ENCODE measurements at places on chromosomes 3 and 15.

DNA sequence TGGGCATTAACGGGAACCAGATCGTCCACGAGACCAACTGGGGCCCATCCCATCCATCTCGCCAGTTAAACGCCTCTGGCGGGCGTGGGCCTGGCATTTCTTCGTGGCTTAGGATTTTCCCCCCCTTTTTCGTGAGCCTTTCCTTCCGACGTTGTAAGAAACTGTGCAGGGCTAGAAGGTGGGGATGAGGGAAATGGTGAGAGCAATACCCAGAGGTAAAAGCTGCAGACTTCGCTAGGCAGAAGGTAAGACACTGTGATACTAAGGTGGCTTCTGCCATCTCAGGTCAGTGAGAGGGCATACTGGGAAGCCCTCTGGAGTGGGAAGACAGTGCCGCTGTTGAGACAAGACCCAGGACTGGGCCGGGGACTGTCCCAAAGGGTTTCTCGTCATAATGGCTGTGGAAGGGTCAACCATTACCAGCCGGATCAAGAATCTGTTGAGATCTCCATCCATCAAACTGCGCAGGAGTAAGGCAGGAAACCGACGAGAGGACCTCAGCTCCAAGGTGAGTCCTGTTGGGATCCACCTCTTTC, 666 bp downstream of the MAPKBP1 start:
- DNase-seq, result no peak

GRCh38 chr3:10762611-10763247, 53.3 kb upstream of the SLC6A11 start:
- no peak for DNase-seq

DNA sequence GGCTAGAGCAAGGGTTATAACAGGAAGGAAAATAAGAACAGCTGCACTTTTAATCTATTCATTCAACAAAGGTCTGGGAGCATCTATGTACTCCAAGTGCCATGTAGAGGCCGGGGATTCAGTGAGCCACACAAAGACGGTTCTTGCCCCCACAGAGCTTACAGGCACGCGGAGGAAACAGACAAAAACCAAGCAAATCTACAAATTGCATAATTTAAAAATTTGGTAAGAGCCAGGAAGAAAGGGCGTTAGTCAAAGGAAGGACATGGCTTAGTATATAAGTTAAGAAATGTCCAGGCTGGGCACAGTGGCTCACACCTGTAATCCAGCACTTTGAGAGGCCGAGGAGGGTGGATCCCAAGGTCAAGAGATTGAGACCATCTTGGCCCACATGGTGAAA, 10.4 kb upstream of the GREM1 start:
- DNase-seq, result no peak

DNA sequence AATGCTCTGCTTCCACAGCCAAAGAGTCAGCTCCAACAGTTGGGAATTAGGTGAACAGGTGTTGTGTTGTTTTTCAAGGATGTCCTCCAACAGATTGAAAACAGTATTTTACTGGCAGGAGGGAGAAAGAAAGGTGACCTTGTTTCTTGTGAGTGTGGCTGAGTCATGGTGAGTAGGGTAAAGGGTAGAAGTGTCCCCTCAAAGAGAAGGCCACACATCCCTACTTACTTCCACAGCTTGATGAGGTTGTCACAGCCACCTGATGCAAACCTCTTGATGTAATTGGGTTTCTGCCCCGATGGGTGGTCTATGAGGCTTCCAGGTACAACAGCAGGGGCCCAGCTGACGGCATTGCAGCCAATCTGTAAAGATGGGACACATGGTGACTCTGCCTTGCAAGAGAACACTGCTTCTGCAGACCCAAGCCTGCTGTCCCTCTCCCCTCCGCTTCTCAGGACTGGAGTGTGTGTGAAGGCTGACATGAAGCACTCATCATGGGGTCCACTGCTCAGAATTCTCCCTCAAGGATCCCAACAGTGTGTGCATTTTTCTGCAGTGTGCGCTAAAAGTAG, 12.7 kb upstream of the GHRL start:
- no peak for DNase-seq

DNA sequence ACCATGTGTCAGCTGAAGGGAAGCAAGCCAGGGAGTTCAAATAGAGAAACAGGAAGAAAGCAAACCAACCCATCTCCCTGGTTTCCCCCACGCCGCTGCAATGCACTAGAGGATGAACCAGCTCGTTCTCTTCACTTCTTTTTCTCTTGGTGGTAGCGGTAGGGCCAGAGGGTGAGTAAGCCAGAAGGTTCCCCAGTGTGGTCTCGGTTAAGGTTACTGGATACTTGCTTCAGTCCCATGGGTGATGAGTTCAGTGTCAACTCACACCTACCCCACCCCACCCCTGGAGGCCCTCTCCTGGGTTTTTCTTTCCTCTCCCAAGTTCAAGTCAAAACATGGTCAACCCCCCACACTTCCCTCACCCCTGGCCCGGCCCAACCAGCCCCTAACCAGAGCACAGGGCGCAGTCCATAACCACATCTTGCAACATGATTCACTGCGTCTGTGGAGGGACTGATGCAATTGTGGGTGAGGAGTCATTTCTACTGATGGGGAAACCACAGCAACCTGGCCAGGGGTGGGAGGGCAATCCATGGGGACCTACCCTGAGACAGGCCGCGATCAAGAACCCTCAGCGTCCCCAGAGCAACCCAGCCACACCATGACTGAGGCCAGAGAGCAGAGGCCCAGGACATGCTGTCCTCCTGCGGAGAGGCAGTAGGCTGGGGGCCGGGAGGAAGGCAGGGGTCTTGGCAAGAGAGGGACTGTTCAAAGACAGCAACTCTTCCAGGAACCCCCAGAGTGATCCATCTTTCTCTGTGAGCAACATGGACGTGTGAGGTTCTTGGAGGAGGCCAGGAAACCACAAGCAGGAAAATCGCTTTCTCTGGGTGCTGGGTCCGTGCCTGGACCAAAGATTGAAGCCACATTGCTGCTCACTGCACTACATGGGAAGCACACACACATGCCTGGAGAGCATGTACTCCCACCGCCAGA, 276.6 kb downstream of the UACA start:
- DNase-seq, result no peak

GRCh38 chr15:73873889-73874511, 636 bp downstream of the TBC1D21 start:
- no peak for DNase-seq

- no peak for DNase-seq
These were observed 28.3 kb downstream of the C3orf20 start for GRCh38 chr3:14703128-14703750.

DNA sequence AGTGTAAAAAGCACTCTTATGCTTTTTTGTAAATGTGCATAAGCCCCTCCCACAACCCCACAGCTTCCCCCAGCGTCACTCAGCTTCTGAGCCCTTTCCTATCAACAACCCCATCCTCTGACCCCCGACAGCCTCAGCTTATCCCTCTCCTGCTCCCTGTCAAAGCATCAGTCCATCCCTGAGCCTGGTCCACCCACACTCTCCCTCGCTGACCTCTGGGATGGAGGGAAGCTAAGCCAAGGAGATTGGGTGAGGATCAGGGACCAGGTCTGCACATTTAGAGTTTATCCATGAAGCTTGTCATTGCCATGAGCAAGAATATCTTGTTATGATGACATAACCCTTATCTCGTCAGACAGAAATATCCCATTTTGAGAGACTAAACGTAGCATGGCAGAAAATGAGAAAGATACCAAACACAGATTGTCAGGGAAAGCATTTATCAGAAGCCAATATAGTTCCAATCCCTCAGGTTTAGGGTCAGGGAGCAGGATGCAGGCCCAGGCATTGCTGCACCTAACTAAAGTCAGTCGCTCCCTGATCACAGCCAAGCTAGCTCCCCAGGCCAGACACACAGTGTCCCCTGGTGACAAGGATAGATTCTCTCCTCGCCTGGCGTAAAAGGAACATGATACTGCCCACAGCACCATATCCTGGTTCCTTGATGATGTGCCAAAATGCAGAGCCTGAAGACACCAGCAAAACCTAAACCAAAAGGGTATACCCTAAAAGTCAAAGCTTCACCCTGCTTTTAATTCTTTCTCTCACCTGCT, 66.9 kb downstream of the DCLK3 start:
- no peak for DNase-seq

GRCh38 chr15:44315126-44315525, 26.6 kb downstream of the GOLM2 start:
- no peak for DNase-seq

- DNase-seq, result no peak
These were observed 18.0 kb downstream of the MIX23 start for GRCh38 chr3:122365073-122365472.

DNA sequence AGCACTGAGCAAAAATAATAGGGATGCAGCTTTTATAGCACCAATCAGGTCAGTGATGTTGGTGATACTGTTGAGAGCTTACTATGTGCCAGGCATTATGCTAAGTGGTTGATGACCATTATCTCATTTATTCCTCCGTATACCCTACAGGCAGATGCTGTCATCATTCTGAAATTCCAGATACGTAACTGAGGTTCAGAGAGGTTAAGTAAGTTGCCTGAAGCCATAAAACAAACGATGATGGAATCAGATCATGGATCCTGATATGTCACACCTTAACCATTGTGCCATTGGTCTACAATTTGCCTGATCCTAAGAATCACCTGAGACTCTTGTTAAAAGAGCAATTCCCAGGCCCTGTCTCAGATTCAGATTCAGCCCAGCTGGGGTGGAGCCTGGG, 49.5 kb downstream of the ST6GAL1 start:
- no peak for DNase-seq

DNA sequence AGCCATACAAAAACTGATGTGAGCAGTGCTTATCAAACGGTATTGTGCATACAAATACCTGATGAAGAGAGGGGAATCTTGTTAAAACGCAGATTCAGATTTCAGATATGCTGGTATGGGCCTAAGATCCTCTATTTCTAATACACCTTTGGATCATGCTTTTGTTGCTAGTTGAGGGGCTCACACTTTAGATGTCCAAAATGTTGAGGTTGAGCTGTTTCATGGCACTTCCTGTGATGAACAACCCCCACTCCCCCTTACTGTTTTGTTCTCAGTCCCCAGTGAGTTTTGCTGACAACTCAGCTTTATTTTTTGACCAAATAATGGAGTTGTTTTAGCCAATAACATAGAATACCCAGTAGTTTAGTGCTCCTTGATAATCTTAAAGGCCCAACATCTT, 53.2 kb downstream of the ROBO2 start:
- DNase-seq, result no peak

DNA sequence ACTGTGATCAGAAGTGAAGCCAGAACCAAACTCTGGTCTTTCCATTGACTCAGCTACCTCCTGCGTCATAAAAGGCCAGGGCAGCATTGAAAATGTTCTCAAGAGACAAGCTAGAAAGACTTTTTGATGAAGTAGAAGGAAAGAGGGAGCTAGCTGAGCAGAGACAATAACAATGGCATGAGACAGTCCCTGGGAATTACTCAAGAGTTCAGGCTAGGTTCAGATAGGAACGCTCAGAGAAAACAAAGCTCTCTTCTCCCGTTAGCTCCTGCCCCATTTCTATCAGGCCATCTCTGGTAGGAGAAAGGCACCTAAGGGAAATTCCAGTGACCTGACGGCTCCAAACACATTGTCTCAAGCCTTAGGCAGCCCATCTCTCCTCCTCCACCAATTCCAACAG, 7.0 kb upstream of the OXTR start:
- no peak for DNase-seq

- no peak for DNase-seq
These were observed 104.9 kb upstream of the EOMES start for GRCh38 chr3:27827041-27827440.

DNA sequence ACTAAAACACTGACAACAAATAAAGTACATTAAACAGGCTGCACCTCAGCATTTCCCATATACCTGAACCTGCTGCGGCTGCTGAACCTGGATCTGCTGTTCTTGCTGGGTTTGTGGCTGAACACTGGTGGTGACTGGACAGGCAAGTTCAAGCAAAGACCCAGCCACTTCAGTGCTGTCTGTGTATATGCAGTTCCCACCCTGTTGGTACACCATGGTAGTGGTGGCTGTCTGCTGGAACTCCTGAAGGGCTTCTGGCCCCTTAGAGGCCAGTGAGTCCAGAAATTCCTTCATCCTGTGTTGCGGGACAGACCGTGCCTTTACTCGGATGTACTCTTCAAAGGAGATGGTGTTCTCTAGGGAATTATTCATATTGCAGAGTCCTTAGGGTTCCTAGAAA, 17.2 kb downstream of the QRICH1 start:
- DNase-seq, result no peak

DNA sequence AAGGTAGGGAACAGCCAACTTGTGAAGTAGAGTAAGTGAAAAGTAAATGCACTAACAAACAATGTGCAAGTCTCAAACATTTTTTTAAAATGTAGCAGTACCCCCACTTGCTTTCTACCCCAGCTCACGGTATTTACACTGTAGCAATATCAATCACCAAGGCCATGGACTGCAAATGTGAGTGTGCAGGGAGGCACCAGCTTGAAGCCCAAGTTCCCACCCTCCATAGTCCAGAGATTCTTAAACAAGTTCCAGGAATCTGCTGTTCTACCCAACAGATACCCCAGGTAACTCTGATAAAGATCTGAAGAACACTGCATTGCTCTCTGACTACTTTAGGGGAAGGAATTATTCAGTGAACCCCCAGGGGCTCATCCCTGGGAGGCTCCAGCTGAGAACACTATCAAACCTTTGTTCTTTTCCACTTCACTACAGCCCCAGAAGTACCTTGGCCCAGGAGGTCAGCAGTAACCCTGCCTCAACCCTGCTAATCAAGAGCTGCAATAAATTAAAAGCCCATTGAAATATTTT, 86.1 kb downstream of the FOXP1 start:
- no peak for DNase-seq

GRCh38 chr15:25643120-25643519, 204.3 kb upstream of the UBE3A start:
- no peak for DNase-seq

GRCh38 chr3:169387751-169388696, 275.5 kb downstream of the MECOM start:
- no peak for DNase-seq

DNA sequence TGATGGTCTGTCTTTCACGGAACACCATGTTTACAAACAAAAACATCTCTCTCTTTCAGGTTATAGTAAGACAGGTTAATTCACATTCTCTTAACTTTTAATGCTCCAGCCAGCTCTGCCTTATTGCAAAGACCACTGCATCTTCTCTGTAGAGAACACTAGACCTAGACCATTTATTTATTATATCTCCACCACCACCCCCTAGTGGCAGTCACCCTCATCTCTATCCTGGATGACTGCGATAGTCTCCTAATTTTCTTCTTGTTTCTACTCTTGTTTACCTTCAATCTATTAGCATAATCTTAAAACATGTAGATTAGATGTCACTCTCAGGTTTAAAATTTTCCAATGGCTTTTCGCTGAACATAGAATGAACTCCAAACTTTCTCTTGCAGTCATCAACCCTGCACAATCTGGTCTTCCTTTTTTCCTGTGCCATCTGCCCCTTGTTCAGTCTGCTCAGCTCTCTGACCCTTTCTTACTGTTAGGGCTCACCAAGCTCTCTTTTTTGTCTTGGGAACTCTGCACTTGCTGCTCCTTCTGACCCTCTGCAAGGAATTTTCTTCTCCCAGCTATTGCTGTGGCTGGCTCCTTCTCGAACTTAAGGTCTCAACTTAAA, 155.6 kb downstream of the SQOR start:
- DNase-seq, result no peak

GRCh38 chr3:18398448-18398847, 26.7 kb downstream of the SATB1 start:
- no peak for DNase-seq

All from urinary bladder (tissue), 4 donors.